ENCODE measurements at places on chromosomes 3 and 15. TPM values are rescaled to one million over a fixed set of nuclear protein-coding genes. Genes with fewer than 3 reads are reported as not detected.

The EPHA3 gene
- polyA plus RNA-seq: not detected

The DZIP1L gene
- not detected for polyA plus RNA-seq

The NDN gene
- not detected for polyA plus RNA-seq

The GOLGA8Q gene
- 0.23 TPM for polyA plus RNA-seq

The LMOD3 gene
- polyA plus RNA-seq: not detected

The TYRO3 gene
- not detected for polyA plus RNA-seq

The OIP5 gene
- 0.68 TPM for polyA plus RNA-seq

The VPS18 gene
- polyA plus RNA-seq: 27.0 TPM

The AGBL1 gene
- polyA plus RNA-seq: not detected

The CHL1 gene
- 4.1 TPM for polyA plus RNA-seq

The SORD gene
- 20.3 TPM for polyA plus RNA-seq

The RRP9 gene
- 28.8 TPM for polyA plus RNA-seq

The RAB6B gene
- polyA plus RNA-seq: 0.36 TPM
